ENCODE measurements at places on chromosomes 13 and 19.
A peak's percentile ranks its signal among the peaks of the same experiment; 100 is the strongest.

DNA sequence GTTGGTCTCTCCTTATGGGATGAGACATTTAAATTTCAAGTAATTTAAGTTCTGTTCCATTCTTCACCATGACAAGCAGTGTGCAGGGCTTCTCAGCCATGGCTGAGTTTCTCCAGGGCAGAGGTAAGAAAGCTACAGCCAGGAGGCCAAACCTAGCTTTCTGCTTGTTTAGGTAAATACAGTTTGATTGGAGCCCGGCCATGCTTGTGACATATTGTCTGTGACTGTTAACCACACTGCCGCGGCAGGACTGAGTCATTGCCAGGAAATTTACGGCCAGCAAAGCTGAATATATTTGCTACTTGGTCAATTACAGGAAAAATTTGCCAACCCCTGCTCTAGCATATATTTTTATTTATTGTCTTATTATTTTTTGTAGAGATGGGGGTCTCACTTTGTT is 10.7 kb downstream of the NLRP8 start:
- DNase-seq, result no peak

DNA sequence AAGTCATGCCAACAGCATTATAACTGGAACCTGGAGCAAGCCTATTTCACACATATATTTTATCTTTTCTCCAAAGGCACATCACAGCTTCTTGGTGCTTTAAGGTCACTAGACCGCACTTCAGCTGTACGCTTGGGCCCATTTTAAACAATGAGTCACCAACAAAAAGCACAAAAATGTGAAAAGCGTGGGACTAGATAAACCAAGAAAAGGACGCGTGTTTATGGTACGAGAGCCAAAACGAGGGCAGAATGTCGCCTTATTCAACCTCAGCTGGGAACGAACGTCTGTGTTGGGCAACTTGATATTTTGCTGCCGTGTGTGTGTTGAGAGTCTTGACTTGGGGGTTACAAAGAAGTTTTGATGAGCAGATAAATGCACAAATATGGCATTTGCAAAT is 9.2 kb upstream of the EHD2 start:
- DNase-seq, result no peak

- no peak for DNase-seq
Observed at GRCh38 chr19:46497773-46498172, 2.1 kb upstream of the PNMA8B start.

DNA sequence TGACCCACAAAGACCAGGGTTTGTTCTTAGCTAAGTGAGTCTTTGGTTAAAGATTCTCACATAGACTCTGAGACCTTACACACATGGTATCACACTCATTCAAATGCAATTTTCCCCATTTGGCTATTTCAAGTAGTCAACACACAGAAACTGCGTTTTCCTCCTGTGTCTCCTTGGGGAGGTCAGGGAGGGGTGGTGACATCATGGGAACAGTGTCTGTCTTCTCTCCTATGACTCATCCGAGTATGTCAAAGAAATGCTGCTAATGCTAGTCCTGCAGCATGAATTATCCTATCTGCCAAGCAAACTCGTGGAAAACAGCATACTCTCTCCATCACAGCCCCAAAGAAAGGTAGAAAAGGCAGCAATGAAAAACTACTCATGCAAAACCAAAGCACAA is 100.2 kb downstream of the ENOX1 start:
- peak; percentile 44 for DNase-seq

- DNase-seq, result no peak
Observed at GRCh38 chr13:74977498-74977897, 504.5 kb downstream of the TBC1D4 start.

DNA sequence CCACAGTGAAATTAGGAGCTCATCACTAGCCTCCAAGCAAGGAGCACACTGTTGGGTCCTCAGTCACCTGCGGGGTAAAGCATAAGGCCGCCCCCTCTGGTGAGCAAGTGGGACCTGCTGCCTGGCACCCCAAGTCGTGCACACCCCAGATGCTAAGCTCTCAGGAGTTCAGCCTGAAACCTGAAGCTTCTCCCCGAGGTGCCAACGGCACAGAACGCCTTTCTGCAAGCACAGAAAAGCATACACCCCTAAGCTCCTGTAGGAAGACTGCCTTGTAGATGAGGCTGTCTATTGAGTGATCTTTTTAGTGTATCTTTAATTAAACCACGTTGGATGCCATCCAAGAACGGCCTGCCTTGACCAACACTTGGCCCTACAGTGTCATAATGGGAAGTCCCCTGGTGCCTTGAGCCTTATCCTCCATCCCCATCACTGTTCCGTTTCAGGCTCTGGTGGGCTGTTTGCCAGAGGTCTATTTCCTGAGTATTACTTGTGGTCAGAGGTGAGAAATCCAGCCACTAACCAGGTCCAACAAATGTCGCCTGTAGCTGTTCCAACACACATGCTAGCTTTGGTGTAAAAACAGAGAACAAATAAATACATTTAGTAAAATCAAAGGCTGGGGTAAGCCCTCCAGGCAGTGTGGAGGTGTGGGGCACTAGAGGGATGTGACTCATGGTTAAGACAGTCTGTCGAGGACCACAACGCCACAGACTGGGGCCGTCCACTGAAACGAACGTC is 44.8 kb downstream of the C13orf42 start:
- DNase-seq, result peak; percentile 11

DNA sequence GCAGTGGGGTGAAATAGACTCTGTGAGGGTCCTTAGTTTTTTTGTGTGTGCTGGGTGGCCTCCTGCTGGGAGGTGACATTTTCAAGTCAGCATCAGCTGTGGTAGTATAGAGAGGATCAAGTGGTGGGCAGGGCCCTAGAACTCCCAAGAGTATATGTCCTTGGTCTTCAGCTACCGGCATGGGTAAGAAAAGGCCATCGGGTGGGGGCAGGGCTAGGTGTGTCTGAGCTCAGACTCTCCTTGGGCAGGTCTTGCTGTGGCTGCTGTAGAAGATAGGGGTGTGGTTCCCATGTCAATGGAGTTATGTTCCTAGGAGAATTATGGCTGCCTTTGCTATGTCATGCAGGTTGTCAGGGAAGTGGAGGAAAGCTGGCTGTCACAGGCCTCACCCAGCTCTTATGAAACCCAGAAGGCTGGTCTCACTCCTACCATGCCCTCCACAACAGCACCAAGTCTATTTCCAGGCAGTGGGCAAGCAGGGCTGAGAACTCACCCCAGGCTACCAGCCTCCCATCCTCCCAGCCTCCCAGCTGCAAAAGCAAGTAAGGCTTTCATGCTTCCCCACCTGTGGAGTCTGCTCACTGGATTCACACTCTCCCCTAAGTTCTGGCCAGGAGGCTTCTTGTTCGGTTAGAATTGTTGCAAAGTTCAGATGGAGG is 130.6 kb upstream of the SOX1 start:
- no peak for DNase-seq

Data from hepatic stellate cell (primary cell).